ENCODE measurements at places on chromosomes 6 and 20.

DNA sequence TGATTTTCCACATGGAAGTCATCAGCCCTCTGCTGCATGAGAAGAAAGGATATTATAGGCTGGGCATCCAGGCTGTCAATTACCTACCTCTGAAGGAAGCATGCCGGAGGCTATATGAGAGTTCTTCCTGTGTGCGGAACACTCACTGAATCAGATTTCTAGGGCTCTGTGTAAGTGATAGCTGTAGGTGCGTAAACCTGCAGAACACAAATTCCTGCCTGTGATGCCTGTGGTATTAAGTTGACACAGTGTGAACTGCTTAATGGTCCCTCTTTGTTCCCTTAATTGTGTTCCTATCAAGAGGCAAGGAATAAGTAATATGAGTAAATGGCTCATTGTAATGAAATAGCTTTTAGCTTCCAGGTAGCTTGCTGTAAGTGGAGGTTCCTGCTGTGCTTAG, 103.3 kb downstream of the ANKS1A start:
- DNase-seq, result no peak

GRCh38 chr6:100378576-100378975, 86.1 kb downstream of the SIM1 start:
- DNase-seq, result no peak

DNA sequence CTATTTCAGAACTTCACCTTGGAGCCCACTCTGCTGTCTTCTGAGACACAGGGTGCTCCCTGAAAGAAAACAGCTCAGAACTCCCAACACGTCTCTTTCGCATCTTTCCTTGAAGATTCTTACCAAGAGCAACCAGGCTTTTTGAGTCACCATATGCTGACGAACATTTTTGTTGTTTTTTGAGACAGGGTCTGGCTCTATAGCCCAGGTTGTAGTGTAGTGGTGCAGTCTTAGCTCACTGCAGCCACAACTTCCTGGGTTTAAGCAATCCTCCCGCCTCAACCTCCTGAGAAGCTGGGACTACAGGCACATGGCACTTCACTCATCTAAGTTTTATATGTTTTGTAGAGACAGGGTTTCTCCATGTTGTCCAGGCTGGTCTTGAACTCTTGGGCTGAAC, 68.5 kb downstream of the TRMT11 start:
- DNase-seq, result no peak

GRCh38 chr6:144576871-144577270, 291.7 kb downstream of the UTRN start:
- no peak for DNase-seq

DNA sequence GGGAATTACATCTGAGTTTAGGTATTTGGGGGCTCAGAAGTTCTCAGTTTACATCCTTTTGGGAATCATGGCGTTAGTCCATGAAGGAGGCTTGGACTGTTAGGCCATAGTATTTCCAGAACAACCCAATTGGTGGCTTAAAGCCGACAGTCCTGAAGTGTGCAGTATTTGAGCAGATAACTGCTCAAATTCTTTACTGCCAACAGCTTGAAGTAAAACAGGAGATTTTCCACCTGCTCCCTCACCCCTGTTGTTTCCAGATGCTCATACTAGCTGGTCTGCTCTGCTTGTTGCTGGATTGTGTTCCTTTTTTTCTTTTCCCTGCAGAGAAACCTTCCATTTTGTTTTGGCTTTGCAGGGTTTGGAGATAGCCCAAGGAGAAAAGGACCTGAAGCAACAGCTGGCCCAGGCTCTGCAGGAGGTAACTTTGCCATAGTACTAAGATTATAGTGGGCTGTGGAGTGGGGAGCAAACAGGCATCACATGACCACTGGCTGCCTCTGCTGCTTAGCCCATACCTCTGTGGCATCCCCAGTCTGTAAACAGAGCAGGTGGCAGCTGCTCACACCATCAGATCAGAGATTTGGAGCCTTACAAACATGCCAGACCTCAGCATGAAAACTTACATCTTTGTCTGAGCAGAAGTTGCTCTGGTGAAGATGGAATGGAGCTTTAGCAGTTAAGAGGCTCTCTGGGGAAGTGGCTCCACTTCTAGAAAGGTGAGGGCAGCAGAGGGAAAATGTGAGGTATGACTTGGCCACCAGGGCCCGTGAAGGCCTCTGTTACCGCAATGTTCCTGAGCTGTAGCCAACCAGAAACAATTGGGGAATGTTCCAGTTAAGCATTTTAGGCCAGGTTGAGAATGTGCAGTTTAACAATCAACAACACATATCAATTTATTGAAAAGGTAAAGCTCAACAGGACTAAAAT, 17.6 kb downstream of the RNF8 start:
- DNase-seq, result no peak

- DNase-seq, result no peak
Observed at GRCh38 chr6:1821513-1822183, 211.9 kb downstream of the FOXC1 start.

DNA sequence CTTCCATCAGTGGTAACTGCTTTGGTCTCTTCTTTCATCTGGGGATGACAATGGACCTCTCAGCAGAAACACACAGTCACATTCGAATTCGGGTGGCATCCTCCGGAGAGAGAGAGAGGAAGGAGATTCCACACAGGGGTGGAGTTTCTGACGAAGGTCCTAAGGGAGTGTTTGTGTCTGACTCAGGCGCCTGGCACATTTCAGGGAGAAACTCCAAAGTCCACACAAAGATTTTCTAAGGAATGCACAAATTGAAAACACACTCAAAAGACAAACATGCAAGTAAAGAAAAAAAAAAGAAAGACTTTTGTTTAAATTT, 6.1 kb downstream of the EDN1 start:
- DNase-seq, result no peak

GRCh38 chr6:44078827-44079671, 48.2 kb downstream of the MRPL14 start:
- DNase-seq, result peak; percentile 72

GRCh38 chr6:35259194-35259947, at the start of gene ZNF76:
Gene ZNF76, plus strand, starts transcription at chr6:35259735. Its CDS starts 21,417 bp downstream, at chr6:35281152.
- DNase-seq, result peak; percentile 92

DNA sequence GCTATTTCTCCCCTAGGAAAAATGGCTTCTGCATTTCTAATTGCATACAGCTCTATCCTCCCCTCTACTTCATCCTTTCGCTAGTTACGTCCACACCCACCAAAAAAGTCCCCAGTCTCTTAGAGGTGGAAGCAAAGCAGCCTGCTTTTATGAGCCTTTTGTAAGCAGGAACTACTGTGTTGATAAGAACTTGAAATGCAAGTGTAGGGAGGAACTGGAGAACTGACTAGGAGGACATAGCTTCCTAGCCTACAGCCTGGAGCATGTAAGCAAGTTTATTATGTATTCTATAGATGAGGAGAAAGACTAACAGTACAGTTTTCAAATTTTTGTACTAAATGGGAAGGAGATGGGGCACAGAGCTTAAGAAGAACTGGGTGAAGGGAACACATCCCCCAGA, 10.3 kb downstream of the ARHGAP18 start:
- no peak for DNase-seq

- DNase-seq, result no peak
Observed at GRCh38 chr6:138129190-138129589, 22.0 kb upstream of the PERP start.

DNA sequence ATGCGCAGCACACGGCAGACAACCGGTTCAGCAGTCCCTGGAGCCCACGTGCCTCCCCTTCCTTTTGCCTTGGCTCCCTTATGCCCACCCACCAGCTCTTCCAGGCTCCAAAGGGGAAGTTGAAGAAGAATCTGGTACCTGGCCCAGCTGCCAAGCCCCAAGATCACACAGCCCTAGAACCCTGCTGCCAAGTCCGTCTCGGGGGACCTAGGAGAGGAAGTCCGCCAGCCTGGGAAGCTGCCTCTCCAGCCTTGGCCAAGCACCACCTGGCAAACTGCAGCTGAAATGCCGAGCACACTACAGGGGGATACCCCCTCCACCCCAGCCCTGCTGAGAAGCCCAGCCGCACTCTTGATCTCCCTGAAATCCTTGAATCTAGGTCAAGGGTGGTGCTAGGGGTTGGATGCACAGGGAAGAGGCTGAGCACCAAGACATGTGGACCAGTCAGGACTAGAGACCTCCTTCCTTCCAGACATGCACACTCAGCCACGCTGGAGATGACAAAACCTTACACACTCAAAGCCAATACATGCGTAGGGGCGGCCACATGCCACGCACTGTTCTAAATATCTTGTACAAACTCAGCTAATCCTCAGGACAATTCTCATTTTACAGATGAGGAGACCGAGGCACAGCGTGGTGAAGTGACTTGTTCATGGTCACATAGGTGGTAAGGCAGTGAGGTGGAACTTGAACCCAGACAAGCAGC, 124.1 kb downstream of the PREX1 start:
- DNase-seq, result no peak

- no peak for DNase-seq
Observed at GRCh38 chr6:10521104-10521808, at the start of gene GCNT2. Gene GCNT2, plus strand, starts transcription at chr6:10521351. Its CDS starts 7,561 bp downstream, at chr6:10528912.

DNA sequence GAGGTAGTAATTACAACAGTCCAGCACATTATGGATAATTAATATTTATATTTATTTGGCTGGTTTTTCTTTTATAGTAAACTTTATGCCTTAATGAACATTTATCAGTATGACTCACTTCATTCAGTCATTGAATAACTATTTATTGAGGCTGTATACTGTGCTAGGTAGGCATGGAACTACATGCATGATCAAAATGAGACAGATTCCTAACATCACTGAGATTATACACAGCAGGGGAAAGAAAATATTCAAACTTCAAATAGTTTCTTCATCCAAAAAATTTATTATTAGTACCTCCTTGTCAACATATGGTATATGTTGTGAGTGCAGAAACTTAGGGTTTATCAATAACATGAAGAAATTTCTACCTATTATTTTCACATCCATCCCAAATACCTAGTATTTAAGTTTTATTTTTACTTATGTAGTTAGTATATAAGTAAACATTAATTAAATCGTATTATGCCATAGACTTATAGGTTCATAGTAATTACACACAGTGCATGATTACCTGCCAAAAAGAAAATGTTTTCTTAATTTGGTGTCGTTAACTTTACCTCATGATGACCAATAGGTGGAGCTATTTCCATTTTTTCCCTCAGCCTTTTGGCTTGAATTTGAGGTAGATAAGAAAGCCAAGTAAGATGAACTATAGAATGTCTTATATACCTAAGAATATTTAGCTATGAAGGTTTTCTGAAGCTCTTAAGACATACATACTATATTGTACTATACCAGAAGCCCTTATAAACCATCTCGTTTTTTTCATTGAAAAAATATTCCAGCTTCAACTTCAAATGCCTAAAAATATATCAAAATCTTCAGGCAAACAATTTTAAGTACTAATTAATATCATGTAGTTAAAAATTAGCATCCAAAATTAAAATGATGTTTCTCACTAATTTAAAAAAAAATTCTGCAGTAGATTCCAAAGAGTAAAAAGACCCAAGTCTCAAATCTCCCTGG, 12.5 kb upstream of the TMEM30A start:
- DNase-seq, result no peak

- DNase-seq, result no peak
Observed at GRCh38 chr6:125236536-125237327, 65.0 kb downstream of the HDDC2 start.

GRCh38 chr20:11018668-11019170, 344.9 kb upstream of the JAG1 start:
- DNase-seq, result no peak

DNA sequence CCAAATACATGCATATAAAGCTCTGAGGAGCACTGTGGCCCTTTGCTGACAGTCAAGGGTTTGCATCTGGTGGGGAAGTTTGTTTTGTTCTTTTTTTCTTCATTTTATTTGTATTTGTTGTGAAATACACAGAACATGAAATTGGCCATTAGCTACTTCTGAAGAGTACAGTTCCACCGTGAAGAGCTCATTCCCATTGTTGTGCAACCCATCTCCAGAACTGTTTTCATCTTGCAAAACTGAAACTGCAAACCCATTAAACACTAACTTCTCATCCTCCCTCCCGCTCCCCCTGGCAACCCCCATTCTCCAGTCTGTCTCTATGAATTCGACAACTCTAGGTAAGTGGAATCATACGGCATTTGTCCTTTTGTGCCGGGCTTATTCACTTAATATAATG, 231.3 kb downstream of the TFAP2C start:
- no peak for DNase-seq

DNA sequence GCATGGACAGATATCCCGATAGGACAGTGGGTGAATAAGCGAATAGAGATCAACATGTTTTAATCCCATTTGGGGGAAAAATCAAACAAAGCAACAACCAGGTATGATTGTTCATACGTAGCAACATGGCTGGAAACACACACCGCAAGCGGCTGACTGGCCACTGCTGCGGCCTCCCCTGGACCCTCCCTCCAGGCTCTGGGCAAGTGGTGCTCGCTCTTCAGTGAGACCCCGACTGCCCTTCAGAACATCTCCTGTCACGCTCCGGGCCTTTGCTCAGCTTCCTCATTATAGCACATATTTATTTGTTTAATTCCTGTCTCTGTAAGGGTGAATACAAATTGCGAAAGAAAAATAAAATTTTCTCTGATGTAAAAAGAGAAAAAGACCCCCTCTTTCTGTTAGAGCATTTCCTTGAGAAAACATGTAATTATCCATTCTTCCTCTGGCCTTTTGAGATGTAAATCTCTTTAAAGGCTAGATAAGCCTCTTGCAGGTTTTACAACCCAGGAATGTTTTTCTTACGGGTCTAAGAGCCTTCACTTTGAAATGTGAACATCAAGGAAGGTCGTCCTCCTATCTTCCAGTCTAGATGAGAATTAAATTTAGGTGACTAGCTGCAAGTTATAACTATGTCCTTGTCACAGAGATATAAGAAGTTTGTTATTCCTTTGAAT, 11.0 kb upstream of the FAM210B start:
- no peak for DNase-seq

DNA sequence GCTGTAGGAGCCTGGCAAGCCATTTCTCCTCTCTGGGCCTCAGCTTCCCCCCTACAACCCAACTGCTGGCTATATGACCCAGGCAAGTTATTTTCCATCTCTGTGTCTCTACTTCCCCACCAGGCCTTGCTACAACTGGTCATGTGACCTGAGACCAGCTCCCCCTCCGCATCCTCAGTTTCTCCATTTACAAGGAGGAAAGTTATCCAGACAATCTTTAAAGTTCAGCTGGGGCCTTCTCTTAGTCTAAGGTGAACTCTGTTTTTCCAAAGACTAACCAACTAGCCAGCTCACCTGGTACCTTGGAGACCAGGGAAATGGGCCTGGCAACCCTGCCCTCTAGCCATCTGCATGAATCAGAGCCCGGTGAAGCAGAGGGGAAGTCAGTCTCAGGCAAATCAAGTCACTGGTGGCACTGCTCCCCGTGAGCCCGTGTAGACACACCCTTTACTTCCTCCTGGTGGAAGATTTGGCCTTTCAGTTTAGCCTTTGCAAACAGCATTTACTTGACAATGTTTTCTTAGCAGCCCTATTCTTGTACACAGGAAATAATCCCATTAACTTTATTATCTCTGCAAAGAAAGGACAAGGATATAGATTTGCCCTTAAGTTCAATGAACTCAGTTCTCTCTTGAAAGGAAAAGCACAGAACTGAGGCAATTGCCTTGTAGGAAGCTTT, 157.7 kb downstream of the VEGFA start:
- no peak for DNase-seq

DNA sequence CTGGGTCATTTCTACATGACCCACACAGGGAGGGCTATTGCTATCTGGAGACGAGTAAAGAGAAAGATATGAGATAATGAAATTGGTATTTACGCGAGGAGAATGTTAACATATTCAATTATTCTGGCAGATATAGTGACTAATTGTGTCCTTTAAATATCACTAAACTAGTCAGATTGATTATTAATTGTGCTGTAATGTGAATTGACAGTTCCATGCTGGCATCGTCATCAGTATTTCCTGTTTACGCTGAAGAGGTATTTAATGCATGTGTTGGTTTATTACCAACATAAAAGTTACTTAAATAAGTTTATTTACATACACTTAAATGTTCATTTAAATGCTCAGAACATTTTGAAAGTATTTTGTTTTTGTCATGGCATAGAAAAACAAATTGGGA, 35.7 kb upstream of the OGFRL1 start:
- DNase-seq, result no peak

GRCh38 chr6:130513770-130514169, 148.0 kb downstream of the TMEM200A start:
- peak; percentile 39 for DNase-seq

All from activated naive CD4-positive, alpha-beta T cell treated with Interleukin-2 at 50 U/mL for 16 hours (primary cell).